Right renal pelvis (tissue), 4 donors: ENCODE measurements at places on chromosomes 3 and 15.

- no peak for DNase-seq
Measured at GRCh38 chr3:21673393-21673792, 77.6 kb downstream of the ZNF385D start.

DNA sequence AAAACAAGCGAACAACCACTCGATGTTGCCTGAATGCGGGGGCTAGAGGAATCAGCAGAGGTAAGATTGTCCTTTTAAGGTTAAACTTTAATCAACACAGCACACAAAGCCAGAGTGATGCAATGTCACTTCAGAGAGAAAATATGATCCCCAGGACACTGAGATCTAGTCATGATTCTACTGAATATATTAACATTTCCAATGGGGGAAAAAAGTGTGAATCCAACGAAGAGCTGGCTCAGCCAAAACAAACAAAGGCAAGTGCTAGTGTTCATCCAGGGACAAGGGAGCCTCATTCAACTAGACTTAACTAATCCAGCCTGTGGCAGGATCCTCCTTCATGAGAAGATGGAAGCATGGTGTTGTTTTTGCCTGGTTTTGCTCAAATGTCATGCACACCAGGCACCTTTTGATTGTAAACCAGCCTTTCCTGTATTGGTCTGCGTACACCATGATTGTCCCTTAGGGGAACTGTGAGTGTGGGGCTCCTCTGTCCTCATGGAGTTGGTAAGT is 35.8 kb downstream of the SCG5 start:
- DNase-seq = no peak

DNA sequence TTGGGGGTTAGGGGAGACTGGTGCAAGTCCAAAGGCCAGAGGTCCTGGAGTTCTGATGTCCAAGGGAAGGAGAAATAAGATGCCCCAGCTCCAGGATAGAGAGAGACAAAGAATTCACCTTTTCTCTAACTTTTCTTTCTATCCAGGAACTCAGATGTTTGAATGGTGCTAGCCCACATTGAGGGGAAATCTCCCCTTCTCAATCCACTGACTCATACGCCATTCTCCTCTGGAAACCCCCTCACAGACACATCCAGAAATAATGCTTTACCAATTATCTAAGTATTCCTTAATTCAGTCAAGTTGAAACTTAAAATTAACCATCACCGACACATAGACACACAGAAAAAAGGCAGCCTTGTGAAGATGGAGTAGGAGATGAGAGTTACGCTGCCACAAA is 1085.2 kb downstream of the NSUN3 start:
- no peak for DNase-seq

DNA sequence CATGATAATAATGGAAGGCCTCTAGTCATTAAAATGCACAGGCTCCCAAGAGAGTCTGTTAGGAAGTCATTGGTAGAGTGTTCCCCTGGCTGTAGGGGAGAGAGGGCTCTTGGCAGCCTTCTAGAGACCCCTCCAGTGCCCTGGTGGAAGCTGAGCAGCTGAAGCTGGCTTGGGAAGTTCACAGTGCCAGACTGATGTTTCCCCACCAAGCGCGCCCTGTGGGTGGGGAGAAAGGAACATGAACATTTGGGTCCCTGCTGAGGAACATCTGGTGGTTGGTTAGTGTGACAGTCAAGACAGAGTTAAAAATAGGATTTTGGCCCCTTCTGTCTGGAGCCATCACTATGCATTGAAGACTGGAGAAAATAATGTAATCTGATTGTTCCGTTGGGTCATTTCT is 37.1 kb upstream of the RGMA start:
- DNase-seq = no peak

DNA sequence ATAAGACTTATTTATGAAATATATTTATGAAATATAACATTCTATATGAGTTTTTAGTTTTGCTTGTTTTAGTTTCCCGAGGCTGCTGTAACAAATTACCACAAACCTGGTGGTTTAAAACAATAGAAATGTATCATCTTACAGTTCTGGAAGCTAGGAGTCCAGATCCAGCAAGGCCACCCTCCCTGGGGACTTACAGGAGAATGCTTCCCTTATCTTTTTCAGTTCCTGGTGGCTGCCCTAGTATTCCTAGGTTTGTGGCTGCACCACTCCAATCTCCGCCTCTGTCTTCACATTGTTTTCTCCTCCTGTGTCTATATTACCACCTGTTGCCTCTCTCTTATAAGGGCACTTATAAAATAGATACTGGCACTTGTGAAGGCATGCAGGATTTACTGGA is 877.8 kb downstream of the TUSC7 start:
- DNase-seq = no peak

GRCh38 chr15:67479781-67480505 is 41.0 kb upstream of the C15orf61 start:
- no peak for DNase-seq

DNA sequence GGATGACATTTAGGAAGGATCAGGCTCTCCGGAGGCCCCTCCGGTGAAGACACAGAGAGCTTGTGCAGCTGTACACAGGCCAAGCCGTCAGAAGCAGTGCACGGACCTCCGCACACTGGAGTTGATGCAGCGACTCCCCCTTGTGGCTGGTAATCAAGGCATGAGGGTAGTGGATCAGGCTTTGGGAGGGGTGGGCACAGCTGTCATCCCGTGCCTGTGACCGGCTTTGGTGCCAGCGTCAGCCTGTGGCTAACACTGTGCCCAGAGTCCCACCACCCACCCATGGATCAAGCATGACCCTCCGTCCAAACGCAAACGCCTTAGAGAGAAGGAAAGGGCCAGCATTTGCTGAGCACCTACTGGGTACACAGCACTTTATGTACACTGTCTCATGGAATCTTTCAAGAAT is 8.2 kb upstream of the GRIP2 start:
- peak; percentile 49 for DNase-seq

DNA sequence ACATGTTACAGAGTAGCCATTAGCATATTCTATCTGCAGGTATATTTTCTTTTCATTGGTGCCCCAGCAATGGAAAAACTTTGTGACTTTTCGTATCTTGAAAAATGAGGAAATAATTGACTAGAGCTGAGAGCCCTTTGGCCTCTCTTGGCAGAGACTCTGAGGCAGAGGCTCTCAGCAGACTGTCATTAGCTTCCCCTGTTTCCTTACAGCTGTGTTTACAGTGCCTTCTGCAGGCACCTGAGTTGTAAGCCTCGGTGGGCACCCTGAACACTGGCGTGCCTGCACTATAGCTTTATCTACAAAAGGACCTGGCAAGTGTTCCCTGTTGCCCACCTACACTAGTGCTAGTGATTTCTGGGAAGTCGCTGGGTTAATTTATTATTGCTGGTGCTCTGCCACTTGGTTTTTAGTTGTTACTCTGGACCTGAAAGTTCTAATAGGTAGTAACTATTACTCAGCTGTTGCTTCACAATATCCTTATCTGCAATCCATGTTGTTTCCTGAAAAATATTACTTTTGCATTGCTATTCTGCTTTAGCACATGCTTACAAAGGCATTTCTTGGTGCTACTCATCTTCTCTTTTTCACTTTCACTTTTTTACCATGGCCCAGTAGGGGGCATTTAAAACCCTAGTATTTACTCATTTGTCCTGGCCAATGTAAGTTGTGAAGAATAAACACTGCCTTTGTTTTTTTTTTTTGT is 7.8 kb upstream of the GPR171 start:
- DNase-seq = no peak

DNA sequence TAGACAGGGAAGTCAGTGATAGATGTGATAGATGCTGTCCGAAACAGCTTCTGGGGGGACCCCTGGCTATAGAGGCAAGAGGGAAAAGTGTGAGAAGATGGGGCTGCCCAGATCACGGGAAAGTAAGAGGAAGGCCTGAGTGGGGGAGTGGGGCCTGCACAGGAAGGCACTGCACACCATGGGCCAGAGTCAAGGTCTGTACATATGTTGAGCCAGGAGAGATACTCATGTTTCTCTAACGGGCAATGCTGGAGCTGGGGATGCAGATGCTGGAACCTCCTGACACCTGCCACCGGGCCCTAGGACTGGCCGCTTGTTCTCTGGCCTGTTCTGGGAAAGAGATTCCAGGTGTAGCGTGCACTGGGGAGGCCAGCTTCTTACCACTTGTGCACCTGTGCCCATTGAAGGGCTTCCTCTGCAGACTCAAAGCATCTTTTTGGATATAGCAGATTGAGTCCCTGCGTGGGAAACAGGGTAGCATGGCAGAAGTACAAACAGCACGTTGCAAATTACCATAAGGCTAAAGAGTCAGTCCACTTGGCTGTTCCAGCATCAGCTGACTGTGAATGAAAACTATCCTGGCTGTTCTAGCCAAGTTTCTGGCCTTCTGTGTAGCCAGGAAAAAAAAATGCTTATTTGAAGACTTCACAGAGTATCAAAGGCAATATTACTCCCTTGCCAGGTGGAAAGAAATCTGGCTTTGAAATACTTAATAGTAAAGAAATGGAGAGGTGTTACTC is 77.1 kb upstream of the GSK3B start:
- DNase-seq = no peak

DNA sequence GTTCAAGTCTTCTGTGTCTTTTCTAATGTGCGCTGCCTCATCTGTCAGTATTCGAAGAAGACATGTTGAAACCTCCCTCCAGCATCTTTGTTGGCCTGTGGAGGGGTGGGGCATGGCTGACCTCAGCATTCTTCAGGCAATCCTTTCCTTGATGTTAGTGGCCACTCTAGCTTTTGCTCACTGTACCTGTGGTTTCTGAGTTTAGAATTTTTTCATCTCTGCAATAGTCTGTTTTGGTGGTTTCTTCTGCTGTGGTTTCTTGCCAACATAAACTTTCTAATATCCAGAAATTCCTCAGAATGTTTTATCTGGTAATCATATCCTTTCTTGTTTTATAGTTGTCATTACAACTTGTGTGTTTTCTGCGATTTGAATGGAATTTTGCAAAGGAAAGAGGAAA is 251.3 kb upstream of the NR2E3 start:
- no peak for DNase-seq

GRCh38 chr3:117131259-117131658 is 421.7 kb downstream of the TUSC7 start:
- DNase-seq = no peak

- peak; percentile 21 for DNase-seq
Measured at GRCh38 chr3:149638228-149639092, 19.4 kb downstream of the WWTR1 start.

GRCh38 chr3:158531334-158531733 is 39.7 kb upstream of the MLF1 start:
- DNase-seq = no peak

- DNase-seq = no peak
Measured at GRCh38 chr3:71901645-71902044, 116.7 kb upstream of the PROK2 start.

GRCh38 chr3:12706504-12707253 is 42.8 kb upstream of the RAF1 start:
- no peak for DNase-seq

DNA sequence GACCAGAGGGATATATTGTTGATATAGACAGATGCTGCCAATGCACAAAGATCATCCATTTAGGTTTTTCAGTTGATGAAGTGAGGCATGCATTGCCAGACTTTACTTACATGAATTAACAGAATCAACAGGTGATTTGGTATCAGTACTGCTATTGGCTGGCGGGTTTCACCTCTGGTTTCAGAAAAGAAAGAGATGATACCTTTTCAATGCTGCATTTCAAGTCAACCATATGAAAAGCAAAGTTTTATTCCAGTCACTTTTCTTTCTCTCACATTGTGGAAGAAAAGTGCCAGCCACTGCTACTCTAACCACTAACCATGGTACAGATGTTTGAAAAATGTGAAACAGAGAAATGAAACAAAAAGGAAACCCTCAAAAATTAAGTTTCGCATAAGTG is 289.1 kb downstream of the TIGIT start:
- DNase-seq = no peak

DNA sequence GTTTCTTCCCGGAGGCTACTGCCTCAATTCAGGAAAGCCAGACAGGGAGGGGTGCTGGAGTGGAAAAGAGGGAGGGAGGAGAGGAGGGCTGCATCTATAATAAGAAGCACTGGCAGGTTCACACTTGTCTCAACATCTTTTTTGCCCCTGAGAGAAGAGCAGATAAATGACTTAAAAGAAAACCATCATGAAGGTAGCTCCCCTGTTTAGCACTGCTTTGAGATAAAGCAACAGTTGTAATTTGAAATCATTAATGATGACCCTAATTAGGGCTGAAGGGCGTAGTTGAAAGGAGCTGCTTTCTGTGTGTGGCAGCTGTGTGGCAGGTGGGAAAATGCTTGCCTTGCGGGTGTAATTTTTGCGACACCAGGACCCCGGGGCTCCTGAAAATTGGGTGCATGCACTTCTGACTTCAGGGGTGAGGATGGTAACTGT is 222.8 kb upstream of the IL12A start:
- no peak for DNase-seq

DNA sequence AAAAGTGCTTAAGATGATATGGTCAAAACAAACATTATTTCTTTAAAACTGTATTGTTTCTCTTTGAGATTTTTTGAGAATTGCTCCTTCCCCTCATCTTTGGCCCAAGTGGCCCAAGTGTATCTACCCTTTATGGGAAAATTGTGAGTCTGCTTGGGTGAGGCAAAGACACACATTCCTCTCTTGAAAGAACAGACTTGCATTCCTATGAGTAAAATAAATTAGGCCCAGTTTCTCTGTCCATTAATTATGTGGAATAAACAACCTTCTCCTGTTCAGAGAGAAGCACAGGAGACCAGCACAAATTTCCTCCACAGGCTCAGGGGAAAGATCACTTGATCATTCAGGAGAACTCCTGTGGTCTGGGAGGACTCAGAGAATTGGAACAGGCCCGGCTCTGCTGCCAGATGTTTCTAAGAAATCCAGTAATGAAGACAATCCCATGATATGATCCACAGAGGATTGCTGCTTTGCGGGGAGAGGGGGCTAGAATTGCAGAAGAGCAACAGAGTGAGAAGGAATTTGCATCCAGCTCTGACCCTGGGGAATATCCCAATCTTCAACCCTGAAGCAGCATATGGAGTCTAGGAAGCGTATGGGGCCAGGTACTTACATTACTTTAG is 53.8 kb upstream of the BOC start:
- DNase-seq = no peak
